ENCODE measurements at places on chromosomes 3 and 15.

- H3K27me3 ChIP-seq = no peaks in the 10 kb centered on the region
- H3K4me1 ChIP-seq = peaks cover 10% of the 10 kb centered on the region
- H3K36me3 ChIP-seq = no peaks in the 10 kb centered on the region
- DNase-seq = no peak
- no peak overlapping the region for H3K27ac ChIP-seq
- no peak overlapping the region for H3K4me3 ChIP-seq
These were observed 316.1 kb downstream of the TLE3 start for GRCh38 chr15:69781411-69782125.

DNA sequence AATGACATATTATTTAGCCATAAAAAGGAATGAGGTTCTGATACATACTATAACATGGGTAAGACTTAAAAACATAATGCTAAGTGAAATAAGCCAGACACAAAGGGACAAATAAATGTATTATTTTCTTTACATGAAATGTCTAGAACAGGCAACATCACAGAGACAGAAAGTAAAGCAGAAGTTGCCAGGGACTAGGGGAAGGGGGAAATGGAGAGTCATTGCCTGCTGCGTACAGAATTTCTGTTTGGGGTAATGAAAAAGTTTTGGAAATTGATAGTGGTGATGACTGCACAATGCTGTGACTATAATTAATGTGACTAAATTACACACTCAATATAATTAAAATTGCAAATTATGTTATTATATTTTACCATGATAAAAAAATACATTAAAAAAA, 99.9 kb downstream of the ANO10 start:
- no peak for DNase-seq
- H3K36me3 ChIP-seq = no peaks in the 10 kb centered on the region
- no peak overlapping the region for H3K27ac ChIP-seq
- H3K27me3 ChIP-seq = no peaks in the 10 kb centered on the region

DNA sequence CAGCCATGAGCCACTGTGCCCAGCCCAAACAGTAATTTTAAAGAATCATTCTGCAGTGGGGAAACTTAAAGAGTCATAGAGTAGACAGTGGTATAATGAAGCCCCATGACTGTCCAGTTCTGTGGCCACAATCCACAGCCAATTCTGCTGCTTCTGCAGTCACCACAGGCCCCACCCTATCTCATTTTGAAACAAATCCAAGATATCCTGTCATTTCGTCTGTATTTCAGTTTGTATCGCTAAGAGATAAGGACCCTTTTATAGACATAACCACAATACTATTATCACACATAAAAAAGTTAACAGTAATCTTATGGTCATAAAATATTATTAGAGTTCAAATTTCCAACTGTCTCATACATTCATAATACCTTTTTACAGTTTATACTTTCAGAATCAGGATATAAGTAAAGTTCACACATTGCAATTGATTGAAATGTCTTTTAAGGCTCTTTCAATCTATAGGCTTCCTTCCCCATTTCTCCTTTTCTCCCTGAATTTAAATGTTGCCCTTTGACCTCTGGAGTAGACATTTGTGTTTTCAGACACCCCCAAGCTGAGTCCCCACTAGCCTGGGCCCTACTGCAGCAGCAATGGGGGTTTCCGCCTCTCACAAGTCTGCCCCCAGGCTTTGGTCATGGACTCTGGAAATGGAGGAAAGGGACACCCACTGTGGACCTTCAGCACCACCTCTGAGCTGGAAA, 4.2 kb upstream of the NUP210 start:
- no peak for DNase-seq
- peaks cover 17% of the 10 kb centered on the region for H3K4me1 ChIP-seq
- H3K4me3 ChIP-seq = no peak overlapping the region
- peaks cover 9% of the 10 kb centered on the region for H3K36me3 ChIP-seq
- H3K27me3 ChIP-seq = no peaks in the 10 kb centered on the region
- H3K27ac ChIP-seq = no peak overlapping the region

DNA sequence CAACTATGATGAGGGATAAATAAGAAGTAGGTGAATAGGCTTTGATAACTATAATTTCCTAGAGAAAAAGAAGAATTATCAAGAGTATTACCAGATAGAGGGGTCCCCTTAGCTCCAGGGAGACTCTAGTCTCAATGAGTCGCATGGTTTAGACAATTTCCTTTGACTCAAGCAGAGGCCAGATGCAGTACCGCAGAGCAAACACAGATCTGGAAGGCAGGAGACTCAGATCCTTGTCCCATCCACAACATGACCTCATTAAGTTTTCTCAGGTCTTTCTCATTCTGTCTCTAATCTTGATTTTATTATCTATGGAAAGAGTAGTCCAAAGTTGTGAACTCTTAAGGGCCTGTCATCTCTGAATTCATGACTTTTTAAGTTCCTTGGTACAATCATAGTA, 987.9 kb downstream of the NTRK3 start:
- no peaks in the 10 kb centered on the region for H3K27me3 ChIP-seq
- H3K36me3 ChIP-seq = no peaks in the 10 kb centered on the region
- H3K4me1 ChIP-seq = no peaks in the 10 kb centered on the region
- no peak overlapping the region for H3K4me3 ChIP-seq

DNA sequence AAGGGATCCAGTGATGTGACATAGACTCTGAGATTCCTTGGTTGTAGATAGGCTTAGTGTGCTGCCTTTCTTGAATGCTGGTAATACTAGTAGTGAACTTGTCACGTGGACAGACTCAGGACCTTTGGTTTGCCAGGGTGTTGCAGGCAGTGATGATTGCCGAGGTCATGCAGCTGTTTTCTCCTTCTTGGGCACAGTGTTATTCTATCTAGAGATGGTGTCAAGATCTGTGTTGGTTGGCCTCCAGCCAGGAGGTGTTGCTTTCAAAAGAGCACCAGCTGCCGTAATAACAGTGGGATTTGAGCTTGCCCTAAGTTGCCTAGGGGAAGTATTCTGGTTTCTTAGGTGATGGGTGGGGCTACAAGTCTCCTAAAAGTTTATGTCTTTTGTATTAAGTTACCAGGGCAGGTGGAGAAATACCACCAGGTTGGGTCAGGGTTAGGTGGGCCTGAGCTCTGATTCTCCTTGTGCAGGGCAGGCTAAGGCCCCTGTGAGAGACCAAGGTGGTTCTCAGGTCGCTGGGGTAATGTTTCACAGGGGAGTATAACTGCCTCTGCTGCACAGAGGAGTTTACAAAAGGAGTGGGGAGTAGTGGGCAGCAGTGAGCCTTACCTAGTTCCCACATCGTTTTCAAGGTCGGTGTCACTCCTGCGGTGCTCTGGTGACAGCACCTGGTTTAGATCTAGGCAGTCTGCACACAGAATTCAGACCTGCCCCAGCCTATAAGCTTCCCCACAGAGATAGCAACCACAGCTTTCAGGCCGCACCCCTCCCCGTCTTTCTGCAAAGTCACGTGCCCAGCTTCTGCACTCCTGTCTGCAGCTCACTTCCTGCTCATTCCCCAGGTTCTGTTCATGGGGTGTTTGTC, 350.3 kb downstream of the DOCK3 start:
- H3K27ac ChIP-seq = peak overlapping the region; percentile 99
- no peaks in the 10 kb centered on the region for H3K27me3 ChIP-seq
- H3K4me1 ChIP-seq = peaks cover 58% of the 10 kb centered on the region

DNA sequence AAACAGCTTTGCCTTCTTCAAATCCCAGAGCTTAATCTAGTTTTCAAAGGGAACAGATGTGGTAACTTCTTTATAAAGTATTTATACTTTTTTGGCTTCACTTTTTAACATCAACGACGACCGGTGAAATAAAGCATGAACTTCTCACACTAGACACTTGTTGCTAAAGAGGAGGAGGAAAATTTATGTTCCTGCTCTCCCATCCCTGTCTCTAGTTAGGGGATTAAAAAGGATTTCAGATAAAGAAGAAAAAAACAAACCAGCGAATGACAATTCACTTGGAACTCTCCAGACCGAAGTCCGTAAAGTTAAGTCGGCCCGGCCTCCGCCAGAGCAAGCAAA, 672 bp downstream of the NEDD4 start:
- no peak for DNase-seq
- no peaks in the 10 kb centered on the region for H3K36me3 ChIP-seq
- no peak overlapping the region for H3K27ac ChIP-seq

DNA sequence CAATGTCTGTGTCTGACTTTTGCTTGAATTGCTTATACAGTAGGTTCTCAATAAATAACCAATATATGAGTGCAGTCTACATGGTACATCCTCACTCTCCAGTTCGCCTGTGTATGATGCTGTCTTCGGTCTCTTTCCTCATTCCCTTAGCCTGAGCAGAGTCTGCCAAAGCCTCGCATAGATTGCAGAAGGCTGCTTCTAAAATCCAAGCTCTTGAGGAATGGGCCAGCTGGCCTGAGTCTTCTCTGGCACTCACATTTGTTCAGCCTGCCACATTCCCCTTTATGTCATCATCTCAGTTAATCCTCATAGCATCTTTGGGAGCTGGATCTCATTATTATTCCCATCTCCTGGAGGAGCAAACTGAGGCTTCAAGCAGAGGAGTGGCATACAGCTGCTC, 27.2 kb upstream of the ADAMTS7 start:
- H3K4me1 ChIP-seq = no peaks in the 10 kb centered on the region
- H3K27ac ChIP-seq = peak overlapping the region; percentile 66
- peaks cover 24% of the 10 kb centered on the region for H3K27me3 ChIP-seq
- H3K4me3 ChIP-seq = no peak overlapping the region
- no peak for DNase-seq

DNA sequence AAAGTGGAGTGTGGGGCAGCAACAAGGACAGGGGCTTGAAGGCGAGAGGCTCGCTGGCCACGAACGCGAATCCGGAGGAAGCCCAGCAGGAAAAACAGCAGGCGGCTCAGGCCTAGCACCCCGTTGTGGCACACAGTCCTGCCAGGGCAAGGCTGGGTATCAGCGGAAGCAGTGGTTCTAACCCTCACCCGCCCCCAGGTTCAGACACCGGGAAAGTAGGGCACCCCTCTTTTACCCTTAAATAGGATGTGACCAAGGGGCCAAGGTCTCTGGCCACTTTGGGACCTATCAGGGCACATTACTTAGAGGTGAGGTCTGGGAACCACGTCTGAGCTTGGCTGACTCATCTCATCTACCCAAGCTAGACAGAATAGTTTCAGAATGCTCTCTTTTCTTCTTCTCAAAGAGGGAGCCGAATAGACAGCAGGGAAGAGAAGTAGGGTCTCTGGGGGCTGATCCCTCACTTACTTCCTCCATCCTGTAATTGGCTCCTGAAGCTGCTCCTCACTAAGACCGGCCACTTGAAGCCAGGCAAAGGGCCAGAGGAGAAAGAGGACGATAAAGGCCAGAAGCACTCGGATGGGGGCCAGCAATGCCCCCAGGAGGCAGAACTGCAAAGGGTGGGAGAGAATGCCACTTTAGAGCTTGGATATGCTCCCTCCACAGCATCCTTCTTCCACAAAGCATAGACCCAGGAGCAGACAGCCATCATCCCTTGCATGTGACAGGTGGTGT, 1.7 kb downstream of the LPCAT4 start:
- peak overlapping the region; percentile 95 for H3K27ac ChIP-seq
- peak; percentile 27 for DNase-seq
- no peaks in the 10 kb centered on the region for H3K27me3 ChIP-seq
- peak overlapping the region; percentile 97 for H3K4me3 ChIP-seq

GRCh38 chr3:177208223-177208622, 10.9 kb upstream of the TBL1XR1 start:
- no peaks in the 10 kb centered on the region for H3K27me3 ChIP-seq
- H3K4me1 ChIP-seq = no peaks in the 10 kb centered on the region
- H3K27ac ChIP-seq = no peak overlapping the region
- DNase-seq = no peak
- no peaks in the 10 kb centered on the region for H3K36me3 ChIP-seq

GRCh38 chr3:151008699-151009098, 36.2 kb upstream of the CLRN1 start:
- no peak overlapping the region for H3K4me3 ChIP-seq
- DNase-seq = no peak
- peaks cover 3% of the 10 kb centered on the region for H3K36me3 ChIP-seq
- H3K27me3 ChIP-seq = peaks cover 7% of the 10 kb centered on the region
- no peaks in the 10 kb centered on the region for H3K4me1 ChIP-seq

DNA sequence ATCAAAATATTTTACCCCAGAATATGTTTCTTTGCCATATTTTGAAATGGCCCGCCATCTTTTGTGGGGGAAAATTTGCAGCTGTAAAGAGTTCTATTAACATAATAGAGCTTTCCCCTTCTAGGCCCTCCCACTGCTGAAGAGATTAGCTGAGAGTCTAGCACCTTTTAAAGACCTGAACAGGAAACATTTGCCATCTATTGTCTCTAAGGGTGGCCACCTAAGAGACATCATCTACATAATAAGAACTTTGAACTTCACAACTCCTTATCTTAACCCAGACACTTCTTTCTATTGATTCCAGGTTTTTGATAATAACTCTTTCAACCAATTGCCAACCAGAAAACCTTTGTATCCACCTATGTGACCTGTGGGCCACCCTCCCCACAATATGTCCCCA, 54.7 kb upstream of the TRPM1 start:
- no peaks in the 10 kb centered on the region for H3K4me1 ChIP-seq
- no peak overlapping the region for H3K27ac ChIP-seq
- no peaks in the 10 kb centered on the region for H3K36me3 ChIP-seq
- H3K4me3 ChIP-seq = no peak overlapping the region

DNA sequence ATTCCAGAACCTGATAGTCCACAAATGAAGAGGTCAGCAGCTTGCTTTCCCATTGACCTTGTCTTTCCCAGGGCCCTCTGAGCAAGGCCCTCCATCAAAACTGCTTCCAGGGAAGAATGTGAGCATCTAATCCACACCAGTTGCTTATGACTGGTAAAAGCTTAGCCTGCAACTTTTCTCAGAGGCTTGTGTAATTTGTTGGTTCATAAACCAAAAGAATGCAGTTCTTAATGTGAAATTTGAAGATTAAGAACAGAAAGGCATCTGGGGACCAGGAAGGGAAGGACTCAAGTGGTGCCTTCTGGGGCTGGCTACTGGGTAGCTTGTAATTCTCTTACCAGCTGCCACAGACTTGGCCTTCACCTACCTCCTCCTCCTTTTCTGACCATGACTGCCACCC, 60.9 kb upstream of the EIF1B start:
- H3K36me3 ChIP-seq = no peaks in the 10 kb centered on the region
- no peak for DNase-seq
- H3K4me1 ChIP-seq = no peaks in the 10 kb centered on the region
- H3K27me3 ChIP-seq = no peaks in the 10 kb centered on the region

DNA sequence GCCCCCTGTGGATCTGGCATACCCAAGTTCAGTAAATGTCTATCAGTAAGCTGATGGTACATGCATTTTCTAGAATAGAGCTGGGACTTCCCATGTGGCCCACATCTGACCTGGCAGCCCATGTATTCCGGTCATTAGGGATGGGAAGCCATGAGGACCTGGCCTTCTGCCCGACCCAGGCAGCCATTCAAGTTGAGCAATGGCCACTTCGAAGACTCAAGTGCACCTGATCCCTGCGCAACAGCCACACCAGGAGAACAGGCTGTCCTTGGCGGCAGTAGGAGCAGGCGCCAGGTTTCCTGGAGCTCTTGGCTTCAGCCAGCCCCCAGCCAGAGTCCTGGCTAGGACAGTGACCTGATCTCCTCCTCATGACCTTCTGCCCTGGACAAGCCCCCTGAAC, 14.6 kb downstream of the HEMK1 start:
- H3K4me3 ChIP-seq = no peak overlapping the region
- DNase-seq = no peak
- H3K27me3 ChIP-seq = no peaks in the 10 kb centered on the region
- peak overlapping the region; percentile 2 for H3K27ac ChIP-seq
- H3K4me1 ChIP-seq = peaks cover 42% of the 10 kb centered on the region

- H3K27ac ChIP-seq = no peak overlapping the region
- no peaks in the 10 kb centered on the region for H3K36me3 ChIP-seq
- DNase-seq = no peak
- H3K4me3 ChIP-seq = no peak overlapping the region
- no peaks in the 10 kb centered on the region for H3K27me3 ChIP-seq
- H3K4me1 ChIP-seq = no peaks in the 10 kb centered on the region
These were observed 372.8 kb upstream of the TBL1XR1 start for GRCh38 chr3:177569875-177570657.

- no peaks in the 10 kb centered on the region for H3K4me1 ChIP-seq
- peak overlapping the region; percentile 21 for H3K27ac ChIP-seq
These were observed 77.6 kb downstream of the GALK2 start for GRCh38 chr15:49247556-49248110.

Measured in effector memory CD8-positive, alpha-beta T cell (primary cell).